Osteocyte (in vitro differentiated cells): ENCODE measurements at places on chromosomes 2 and 18.

DNA sequence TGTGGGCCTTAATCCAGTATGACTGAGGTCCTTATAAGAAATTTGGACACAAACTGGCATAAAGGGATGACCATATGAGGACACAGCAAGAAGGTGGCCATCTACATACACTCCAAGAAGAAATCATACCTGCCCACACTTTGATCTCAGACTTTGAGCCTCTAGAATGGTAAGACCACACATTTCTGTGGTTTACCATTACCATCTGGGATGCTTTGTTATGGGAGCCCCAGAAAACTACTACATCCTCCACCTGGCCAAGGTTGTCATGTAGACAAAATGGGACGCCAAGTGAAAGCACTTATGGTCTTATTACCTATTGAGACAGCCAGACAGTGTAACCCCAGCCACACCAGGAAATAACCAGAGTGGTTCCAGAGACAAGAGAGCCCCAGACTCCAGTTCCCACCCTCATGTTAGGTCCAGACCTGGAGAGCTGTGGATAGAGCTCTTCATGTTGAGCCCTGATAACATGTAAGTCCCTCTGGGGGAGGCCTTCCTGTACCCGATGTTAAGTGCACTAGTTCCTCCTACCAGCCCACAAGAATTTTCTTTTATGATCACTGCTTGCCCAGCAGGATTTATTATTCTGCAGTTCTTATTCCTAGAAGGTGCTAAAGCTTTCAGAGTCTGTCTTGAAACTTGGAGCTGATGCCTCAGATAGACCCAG, 4.6 kb upstream of the ADD2 start:
- peaks cover 4% of the 10 kb centered on the region for H3K4me1 ChIP-seq
- H3K36me3 ChIP-seq: no peaks in the 10 kb centered on the region
- H3K27ac ChIP-seq: no peak overlapping the region
- H3K27me3 ChIP-seq: peaks cover 74% of the 10 kb centered on the region
- no peak for DNase-seq

DNA sequence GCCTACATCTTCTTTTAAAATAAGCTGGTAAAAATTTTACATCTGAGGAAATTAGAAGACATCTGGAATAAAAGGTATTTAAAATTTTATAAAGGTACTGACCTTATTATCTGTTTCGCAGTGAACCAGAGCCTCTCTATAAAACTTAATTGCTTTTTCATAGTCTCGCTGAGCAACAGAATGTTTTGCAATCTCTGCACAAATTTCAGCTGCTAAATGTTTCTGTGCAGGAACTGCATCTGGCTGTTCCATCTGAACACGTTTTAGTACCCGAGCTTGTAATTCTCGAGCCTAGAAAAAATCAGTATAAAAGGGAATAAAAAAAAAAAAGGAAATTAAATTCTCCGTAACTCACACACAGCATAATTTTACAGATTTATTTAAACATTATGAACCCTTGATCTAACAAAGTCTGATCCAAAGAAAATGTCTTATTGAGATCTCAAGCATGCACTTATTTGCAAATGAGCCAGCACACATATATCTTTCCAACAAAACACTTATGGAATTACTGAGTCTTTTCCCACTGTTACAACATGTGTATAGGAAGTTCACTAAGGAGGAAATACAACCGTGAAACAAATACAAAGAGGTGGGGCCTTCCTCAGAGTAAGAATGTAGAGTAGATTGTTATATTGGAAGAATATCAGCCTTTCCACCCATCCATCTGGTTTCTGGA, 51.8 kb downstream of the TTC21B start:
- H3K4me1 ChIP-seq: peaks cover 49% of the 10 kb centered on the region
- DNase-seq: no peak
- no peak overlapping the region for H3K4me3 ChIP-seq
- no peak overlapping the region for H3K27ac ChIP-seq

DNA sequence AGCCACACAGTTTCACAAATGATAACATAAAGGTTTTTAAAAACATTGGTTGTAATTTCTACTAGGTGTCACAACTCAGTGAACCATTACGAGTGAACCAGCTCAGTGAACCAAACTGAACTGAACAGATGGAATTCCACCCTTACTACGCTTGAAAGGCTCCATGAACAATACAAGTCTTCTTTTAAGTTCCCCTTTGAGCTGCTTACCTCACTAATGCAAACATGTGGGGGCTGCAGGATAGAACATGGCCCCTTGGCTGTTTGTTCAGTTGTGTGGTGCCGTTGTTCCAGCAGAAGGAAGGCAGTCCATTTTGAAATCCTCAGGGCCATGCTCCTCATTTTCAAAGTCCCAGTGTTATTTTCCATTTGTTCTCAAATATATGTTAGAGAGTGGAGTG, 30.7 kb upstream of the KLHL14 start:
- H3K4me3 ChIP-seq: no peak overlapping the region
- no peaks in the 10 kb centered on the region for H3K36me3 ChIP-seq
- no peak overlapping the region for H3K27ac ChIP-seq
- DNase-seq: no peak
- H3K4me1 ChIP-seq: no peaks in the 10 kb centered on the region
- peaks cover 5% of the 10 kb centered on the region for H3K27me3 ChIP-seq

GRCh38 chr18:14978962-14979535, 231.1 kb downstream of the ANKRD30B start:
- no peaks in the 10 kb centered on the region for H3K4me1 ChIP-seq
- H3K4me3 ChIP-seq: no peak overlapping the region
- no peak overlapping the region for H3K27ac ChIP-seq
- DNase-seq: no peak
- H3K27me3 ChIP-seq: no peaks in the 10 kb centered on the region
- H3K36me3 ChIP-seq: no peaks in the 10 kb centered on the region

- peaks cover 27% of the 10 kb centered on the region for H3K4me1 ChIP-seq
- no peaks in the 10 kb centered on the region for H3K36me3 ChIP-seq
- H3K27ac ChIP-seq: no peak overlapping the region
- no peak overlapping the region for H3K4me3 ChIP-seq
Measured at GRCh38 chr2:127428057-127428814, 10.0 kb downstream of the PROC start.
